OCI-LY7 (cell line): ENCODE measurements at places on chromosomes 13 and 19. TPM values are rescaled to one million over a fixed set of nuclear protein-coding genes. Genes with fewer than 3 reads are reported as not detected.

The ZNF793 gene
- 0.53 and 0.77 TPM in 2 replicates for total RNA-seq

The SRRM5 gene
- total RNA-seq = 0.61 and 0.85 TPM in 2 replicates

The USPL1 gene
- 21.9 and 23.2 TPM in 2 replicates for total RNA-seq

The FGF21 gene
- not detected in 2 replicates for total RNA-seq

The ERICH6B gene
- not detected in 2 replicates for total RNA-seq

The PALM3 gene
- not detected in 2 replicates for total RNA-seq

The ZNF681 gene
- 6.0 and 6.2 TPM in 2 replicates for total RNA-seq

The ZNF560 gene
- total RNA-seq = not detected in 2 replicates

The MCEMP1 gene
- not detected in 2 replicates for total RNA-seq

The SMIM44 gene
- total RNA-seq = not detected in 2 replicates

The ZNF20 gene
- 7.1 and 10.0 TPM in 2 replicates for total RNA-seq

The CEACAM1 gene
- total RNA-seq = 1.5 and 2.3 TPM in 2 replicates
